ENCODE measurements at places on chromosomes 7 and 10.

DNA sequence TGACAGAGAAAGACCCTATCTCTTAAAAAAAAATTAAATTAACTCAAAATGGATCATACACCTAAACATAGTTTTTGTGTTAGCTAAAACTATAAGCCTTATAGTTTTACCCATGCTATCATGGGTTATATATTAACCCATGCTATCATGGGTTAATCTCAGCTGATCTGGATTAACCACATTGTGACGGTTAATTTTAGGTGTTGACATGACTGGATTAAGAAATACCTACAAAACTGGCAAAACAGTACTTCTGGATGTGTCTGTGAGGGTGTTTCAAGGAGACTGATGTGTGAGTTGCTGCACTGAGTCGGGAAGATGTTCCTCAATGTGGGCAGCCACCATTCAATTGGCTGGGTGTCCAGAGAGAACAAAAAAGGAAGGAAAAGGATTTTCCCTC lies 44.3 kb upstream of the FXYD4 start:
- peaks cover 41% of the 10 kb centered on the region for H3K27me3 ChIP-seq
- DNase-seq: no peak
- H3K36me3 ChIP-seq: no peaks in the 10 kb centered on the region
- H3K27ac ChIP-seq: no peak overlapping the region
- no peak overlapping the region for H3K4me3 ChIP-seq

DNA sequence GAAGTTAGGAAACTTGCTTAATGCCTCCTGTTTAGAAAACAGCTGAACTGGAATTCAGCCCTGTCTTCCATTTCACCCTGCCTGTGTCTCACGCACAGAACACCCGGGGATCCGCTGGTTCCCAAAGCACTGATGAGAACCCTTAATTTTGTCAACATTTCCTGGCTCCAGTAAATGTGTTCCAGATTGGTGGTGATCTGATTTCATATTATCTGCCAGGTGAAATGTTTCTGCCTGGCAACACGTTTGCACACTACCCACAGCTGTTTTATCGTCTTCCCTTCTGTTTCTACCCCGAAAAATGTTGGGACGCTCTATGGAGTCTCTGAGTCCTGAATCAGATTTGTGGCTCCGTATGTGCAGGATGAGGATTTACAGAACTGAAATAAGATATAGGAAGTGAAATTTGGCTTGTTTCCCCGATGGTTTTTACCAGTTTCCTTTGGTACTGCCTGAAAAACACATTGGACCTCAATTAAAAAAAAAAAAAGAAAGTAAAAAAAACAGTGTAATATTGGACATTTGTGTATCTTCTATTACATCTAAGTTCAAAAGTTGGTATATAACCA lies 29.0 kb downstream of the MRC1 start:
- H3K27me3 ChIP-seq: no peaks in the 10 kb centered on the region
- H3K36me3 ChIP-seq: no peaks in the 10 kb centered on the region
- no peak overlapping the region for H3K27ac ChIP-seq
- H3K4me1 ChIP-seq: peaks cover 29% of the 10 kb centered on the region
- no peak overlapping the region for H3K4me3 ChIP-seq

- DNase-seq: no peak
- H3K4me3 ChIP-seq: no peak overlapping the region
- H3K4me1 ChIP-seq: no peaks in the 10 kb centered on the region
- H3K27ac ChIP-seq: no peak overlapping the region
These were observed 4.4 kb upstream of the GALNTL5 start for GRCh38 chr7:151951672-151952338.

DNA sequence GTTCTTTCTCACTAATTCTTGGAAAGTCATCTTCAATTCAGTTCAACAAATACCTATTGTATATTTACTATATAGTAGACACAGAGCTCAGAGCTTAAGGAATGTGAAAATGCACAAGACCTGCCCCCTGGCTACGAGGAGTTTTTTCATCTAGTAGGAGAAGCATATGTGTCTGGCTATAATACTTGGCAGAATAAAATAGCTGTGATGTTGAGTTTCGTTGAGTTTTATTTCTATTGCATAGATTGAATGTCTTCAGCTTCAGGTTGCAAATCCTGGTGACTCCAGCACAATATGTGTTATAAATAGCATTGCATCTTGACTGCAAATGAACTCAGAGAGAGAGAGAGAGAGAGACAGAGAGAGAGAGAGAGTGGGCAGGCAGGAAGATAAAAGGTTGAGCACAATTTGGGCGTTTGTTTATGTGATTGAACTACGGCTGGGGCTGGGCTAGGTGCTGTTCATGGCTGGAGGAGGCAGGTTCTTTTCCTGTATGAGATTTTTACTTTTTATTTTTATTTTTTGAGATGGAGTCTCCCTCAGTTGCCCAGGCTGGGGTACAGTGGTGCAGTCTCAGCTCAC lies 229.6 kb downstream of the GALNT17 start:
- no peak overlapping the region for H3K27ac ChIP-seq
- no peak overlapping the region for H3K4me3 ChIP-seq
- H3K36me3 ChIP-seq: no peaks in the 10 kb centered on the region
- H3K27me3 ChIP-seq: no peaks in the 10 kb centered on the region

DNA sequence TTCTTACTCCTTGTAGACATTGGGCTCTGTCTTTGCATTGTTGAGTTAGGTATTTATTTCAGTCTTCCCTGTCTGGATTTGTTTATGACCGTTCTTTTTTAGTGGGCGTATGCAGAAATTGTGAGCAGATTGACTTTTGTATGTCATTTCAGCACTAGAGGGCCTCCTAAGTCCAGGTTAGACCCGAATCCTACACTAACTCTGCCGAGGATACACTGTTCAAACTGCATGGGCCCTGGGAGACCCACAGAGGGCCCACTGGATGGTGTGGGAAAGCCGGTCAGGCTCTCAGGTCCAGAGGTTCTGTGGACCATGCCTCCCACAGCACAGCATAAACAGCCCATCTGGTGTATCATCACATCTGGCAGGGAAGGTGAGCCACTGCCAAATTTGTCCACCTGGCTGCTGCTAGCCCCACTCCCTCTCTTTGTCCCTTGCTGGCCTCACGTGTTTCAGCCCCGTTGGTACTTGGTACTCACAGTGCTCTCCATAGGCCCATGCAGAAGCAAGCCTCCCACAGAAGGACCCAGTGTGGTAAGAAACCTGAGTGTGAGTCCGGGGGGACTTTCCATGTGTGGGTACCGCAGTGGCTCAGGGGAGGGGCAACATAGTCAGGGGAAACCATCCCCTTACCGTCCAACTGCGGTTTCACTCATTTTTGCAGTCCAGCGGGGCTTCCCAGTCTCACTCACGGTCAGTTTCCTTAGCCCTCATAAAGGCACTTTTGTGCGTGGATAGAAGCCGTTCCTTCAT lies 112.8 kb downstream of the APBB1IP start:
- H3K27ac ChIP-seq: no peak overlapping the region
- H3K4me3 ChIP-seq: no peak overlapping the region
- peak; percentile 42 for DNase-seq
- H3K4me1 ChIP-seq: no peaks in the 10 kb centered on the region
- H3K36me3 ChIP-seq: no peaks in the 10 kb centered on the region

DNA sequence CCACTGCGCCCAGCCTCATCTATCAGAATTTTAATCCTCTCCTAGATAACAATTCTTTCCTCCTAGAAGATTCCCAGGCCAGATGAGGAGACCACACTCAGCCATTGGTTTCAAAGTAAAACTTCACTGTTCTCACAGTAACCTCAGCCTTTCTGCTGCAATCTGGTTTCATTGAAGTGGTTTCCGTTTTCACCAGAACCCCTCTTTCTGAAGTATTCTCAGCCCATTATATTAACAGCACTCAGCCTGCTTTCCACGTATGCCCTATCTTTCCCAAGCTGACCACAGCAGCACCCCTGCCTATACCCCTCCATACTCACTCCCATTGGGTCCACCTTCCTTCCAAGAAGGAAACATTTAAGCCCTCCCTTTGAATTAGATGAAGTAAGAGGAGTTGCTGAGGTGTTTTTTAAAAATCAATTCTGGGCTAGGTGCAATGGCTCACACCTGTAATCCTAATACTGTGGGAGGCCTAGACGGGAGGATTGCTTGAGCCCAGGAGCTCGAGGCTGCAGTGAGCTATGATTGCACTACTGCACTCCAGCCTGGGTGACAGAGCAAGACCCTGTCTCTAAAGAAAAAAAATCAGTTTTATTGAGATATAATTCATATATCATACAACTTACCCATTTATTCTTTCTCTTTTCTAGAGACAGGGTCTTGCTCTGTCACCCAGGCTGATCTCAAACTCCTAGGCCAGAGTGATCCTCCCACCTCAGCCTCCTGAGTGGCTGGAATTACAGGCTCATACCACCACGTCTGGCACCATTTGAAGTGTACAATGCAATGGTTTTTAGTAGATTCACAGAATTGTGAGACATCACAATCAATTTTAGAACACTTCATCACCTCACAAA lies 11.3 kb downstream of the PLAU start:
- H3K4me3 ChIP-seq: no peak overlapping the region
- no peaks in the 10 kb centered on the region for H3K27me3 ChIP-seq
- H3K4me1 ChIP-seq: peaks cover 7% of the 10 kb centered on the region
- H3K27ac ChIP-seq: no peak overlapping the region
- no peak for DNase-seq

DNA sequence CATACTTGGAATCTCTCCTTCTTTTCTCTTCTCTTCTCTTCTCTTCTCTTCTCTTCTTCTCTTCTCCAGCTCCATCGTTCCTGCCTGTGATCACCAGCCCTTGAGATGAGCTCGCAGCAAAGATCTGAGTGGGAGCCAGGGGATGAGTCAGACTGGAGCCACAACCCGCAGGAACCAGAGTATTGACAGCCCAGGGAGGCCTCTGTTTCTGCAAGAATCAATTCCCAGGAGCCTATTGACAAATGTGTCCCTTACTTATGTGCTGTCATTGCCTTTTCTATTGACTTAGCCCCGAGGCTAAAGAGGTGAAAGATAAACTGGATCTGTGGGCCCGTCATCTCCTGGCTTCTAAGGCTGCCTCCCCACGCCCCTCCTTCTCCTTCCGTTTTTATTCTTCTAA lies 13.1 kb upstream of the HABP2 start:
- DNase-seq: peak; percentile 67
- no peaks in the 10 kb centered on the region for H3K36me3 ChIP-seq
- no peaks in the 10 kb centered on the region for H3K27me3 ChIP-seq
- peaks cover 14% of the 10 kb centered on the region for H3K4me1 ChIP-seq

DNA sequence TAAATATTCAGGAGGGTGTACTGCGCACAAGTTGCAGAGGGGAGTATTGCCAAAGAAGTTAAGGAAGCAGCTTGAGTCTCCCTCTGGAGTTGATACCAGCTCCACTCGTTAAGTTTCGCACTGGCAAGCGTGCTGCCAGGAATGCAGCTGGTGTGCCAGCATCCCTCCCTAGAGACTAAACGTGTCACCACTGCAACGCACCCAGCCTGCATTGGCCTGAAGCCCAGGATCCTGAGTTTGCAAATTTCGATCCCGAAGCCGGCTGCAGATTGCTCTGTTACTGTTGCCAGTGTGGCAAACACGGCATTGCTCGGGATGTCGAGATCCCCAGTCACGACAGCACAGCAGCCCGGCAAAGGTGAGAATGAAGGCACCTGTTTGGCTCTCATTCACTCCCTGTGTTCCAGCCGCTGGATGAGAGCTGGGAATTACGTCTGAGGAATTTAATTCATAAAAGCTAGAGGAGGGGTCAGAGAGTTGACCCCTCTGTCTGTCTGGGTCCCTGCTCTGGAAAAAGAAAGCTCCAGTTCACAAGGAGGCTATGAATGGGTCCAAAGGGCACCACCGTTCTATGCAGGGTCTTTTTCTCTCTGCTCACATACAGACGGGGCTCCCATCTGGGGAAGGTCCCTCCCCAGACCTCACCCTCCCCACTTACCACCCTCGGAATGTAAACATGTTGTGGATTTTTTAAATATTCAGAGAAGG lies 61.0 kb downstream of the NRP1 start:
- peak overlapping the region; percentile 47 for H3K4me3 ChIP-seq
- no peaks in the 10 kb centered on the region for H3K27me3 ChIP-seq
- peak overlapping the region; percentile 71 for H3K27ac ChIP-seq
- H3K36me3 ChIP-seq: peaks cover 66% of the 10 kb centered on the region
- peaks cover 66% of the 10 kb centered on the region for H3K4me1 ChIP-seq

DNA sequence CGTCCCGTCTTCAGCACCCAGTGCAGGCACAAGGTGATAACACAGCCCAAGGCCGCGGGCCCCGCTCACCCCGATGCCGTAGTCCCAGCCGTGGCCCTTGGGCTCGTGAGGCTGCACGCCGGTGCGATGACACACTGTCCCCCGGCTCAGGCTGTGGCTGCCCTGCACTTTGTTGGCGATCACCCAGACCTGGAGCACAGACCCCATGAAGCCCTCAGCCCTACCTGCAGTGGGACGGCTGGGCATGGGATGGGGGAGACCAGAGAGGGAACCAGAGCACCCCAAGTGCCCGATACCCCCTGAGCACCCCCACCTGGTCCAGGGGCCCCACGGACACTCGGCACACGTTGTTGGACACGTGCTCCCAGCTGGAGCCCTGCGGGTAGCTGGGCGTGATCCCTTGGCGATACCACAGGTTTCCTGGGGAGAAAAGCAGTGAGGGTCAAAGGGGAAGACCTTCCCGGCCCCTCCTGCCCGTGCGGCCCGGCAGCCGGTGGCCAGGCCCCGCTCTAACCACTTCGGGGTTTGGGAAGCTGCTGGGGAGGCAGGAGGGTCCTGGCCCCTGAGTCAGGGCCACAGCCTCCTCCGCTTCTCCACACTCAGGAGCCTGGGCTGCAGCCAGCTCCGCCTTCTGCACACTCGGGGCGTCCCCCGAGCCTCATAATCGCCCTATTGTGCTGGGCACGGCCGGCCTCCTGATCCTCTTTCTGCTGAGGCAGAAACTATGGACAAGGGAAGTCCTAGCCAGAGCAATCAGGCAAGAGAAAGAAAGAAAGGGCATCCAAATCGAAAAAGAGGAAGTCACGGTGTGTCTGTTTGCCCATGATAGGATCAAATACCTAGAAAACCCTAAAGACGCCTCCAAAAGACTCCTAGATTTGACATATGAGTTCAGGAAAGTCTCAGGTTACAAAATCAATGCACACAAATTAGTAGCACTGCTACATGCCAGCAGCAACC lies 6.7 kb downstream of the BHLHA15 start:
- DNase-seq: no peak
- no peaks in the 10 kb centered on the region for H3K27me3 ChIP-seq
- no peaks in the 10 kb centered on the region for H3K4me1 ChIP-seq
- H3K36me3 ChIP-seq: no peaks in the 10 kb centered on the region

- DNase-seq: peak; percentile 1
- no peak overlapping the region for H3K27ac ChIP-seq
- H3K4me1 ChIP-seq: no peaks in the 10 kb centered on the region
- 0 out of 2 replicates have a peak, but pooled peaks cover 7% of the 10 kb centered on the region for H3K27me3 ChIP-seq
These were observed 110.8 kb upstream of the PPP2R2D start for GRCh38 chr10:131790021-131790420.

DNA sequence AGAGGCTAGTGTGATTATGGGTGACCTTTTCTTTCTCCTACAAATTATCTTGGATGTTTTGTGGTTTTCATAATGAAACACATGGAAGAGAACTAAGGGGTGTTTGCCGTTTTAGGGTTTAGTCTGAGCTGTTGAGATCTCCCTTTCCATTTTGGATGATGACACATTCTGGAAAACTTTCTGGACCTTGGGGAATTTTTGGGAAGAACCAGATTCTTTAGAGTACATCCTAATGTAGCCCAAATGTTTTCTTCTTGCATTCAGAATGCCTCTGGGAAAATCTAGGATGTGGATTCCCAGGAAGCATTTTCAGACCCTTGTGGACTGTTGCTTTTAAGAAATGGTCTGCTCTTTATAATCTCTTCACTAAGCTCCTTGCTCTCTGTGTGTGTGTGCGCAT lies 165.7 kb downstream of the SORCS3 start:
- no peak overlapping the region for H3K27ac ChIP-seq
- H3K4me3 ChIP-seq: no peak overlapping the region
- no peak for DNase-seq
- no peaks in the 10 kb centered on the region for H3K27me3 ChIP-seq
- H3K4me1 ChIP-seq: no peaks in the 10 kb centered on the region

GRCh38 chr7:22093936-22094335 lies 148.2 kb upstream of the CDCA7L start:
- no peaks in the 10 kb centered on the region for H3K36me3 ChIP-seq
- no peaks in the 10 kb centered on the region for H3K4me1 ChIP-seq
- H3K4me3 ChIP-seq: no peak overlapping the region
- no peaks in the 10 kb centered on the region for H3K27me3 ChIP-seq
- no peak for DNase-seq

All from PC-3 (cell line).